ENCODE measurements at places on chromosomes 2 and 18.

- no peak overlapping the region for H3K27ac ChIP-seq
- no peaks in the 10 kb centered on the region for H3K27me3 ChIP-seq
- no peak for DNase-seq
- H3K4me1 ChIP-seq = no peaks in the 10 kb centered on the region
Observed at GRCh38 chr2:41830600-41830999, 217.2 kb upstream of the PKDCC start.

DNA sequence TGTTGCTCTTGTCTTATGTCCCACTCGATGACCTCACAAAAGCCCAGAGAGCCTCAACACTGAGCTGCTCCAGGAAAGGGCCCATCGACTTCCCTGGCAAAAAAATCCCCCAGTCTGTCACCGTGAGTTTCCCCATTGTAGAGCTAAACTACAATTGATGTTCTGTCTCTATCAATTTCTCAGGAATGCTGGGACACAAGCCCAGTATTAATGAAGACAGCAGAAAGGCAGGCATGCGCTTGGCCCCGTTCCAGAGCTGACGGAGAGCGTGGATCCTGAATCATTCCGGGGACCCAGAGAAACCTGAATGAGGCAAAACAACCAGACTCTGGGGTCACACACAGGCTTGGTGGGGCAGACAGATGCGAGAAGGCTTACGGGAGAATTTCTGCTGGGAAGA lies 146.9 kb downstream of the TTC32 start:
- no peak overlapping the region for H3K27ac ChIP-seq
- H3K36me3 ChIP-seq = no peaks in the 10 kb centered on the region
- no peaks in the 10 kb centered on the region for H3K4me1 ChIP-seq
- DNase-seq = no peak
- no peaks in the 10 kb centered on the region for H3K27me3 ChIP-seq

DNA sequence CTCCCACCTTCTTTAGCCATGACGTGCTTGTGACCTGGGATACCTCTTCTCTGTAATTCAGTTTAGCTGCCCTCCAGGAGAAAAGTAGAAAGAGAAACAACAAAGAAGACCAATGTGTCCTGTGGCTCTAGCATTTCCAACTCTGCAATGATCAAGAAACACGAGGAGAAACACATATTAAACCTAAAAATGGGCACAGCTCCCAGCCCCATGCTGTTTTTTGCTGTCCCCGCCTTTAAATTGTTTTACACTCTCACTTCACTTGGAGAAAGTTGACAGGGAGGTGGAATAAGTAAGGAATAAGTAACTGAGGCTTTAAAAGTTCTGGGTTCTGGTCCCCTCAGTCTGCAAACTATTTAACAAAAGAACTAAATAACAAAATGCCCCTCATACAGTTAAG lies 390.6 kb downstream of the TNS1 start:
- H3K4me3 ChIP-seq = no peak overlapping the region
- no peak for DNase-seq
- no peak overlapping the region for H3K27ac ChIP-seq

DNA sequence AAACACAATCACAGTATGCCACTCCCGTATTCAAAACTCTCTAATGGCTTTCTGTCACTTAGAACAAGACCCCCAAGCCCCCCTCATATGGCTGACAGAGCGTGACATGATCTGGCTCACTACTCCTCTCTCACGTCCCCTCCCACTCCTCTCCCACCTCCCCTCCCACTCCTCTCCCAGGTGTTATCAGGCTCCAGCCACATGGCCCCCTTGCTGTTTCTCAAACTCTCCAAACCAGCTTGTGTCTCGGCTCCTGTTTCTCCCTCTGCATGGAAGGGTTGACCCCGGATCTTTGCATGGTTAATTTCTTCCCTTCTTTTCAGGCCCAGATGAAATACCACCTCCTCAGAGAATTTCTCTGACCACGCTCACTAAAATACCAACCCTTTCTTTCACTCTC lies 180.8 kb downstream of the SLC8A1 start:
- H3K4me1 ChIP-seq = peaks cover 12% of the 10 kb centered on the region
- H3K4me3 ChIP-seq = no peak overlapping the region
- no peaks in the 10 kb centered on the region for H3K36me3 ChIP-seq
- DNase-seq = no peak
- peak overlapping the region; percentile 41 for H3K27ac ChIP-seq
- H3K27me3 ChIP-seq = no peaks in the 10 kb centered on the region

DNA sequence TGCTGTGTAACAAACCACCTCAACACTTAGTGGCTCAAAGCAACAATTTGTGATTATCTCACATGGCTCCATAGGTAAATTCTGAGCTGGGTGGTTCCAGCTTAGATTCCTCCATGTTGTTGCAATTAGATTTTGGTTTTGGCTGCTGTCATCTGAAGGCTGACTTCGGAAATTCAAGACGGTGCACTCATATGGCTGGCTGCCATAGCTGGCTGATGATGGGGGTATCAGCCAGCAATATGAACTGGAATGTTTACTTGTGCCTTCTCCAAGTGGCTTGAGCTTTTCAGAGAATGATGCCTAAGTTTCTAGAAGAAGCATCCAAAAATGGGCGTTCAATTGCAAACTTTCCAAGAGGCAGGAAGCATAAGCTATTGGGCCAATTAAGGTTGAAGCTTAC lies 213.1 kb downstream of the GCA start:
- no peak overlapping the region for H3K27ac ChIP-seq
- no peaks in the 10 kb centered on the region for H3K27me3 ChIP-seq
- H3K36me3 ChIP-seq = no peaks in the 10 kb centered on the region
- H3K4me3 ChIP-seq = no peak overlapping the region
- DNase-seq = no peak
- no peaks in the 10 kb centered on the region for H3K4me1 ChIP-seq

DNA sequence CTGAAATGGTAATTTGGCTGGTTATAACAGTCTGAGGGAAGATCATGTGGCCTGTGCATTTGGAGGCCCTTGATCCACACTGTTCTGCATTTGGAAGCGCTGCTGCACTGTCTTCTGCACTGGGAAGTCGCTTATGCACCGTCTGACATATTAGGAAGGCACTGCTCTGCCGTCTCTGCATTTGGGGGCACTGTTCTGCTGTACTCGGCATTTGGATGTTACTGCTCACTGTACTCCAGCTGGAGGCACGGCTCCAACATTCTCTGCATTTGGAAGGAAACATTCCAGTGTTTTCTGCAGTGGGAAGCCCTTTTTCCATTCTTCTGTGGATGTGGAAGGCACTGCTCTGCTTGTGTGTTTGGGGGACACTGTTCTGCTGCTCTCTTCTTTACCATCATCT lies 9.6 kb upstream of the PROM2 start:
- H3K4me3 ChIP-seq = no peak overlapping the region
- peak; percentile 21 for DNase-seq
- H3K27me3 ChIP-seq = no peaks in the 10 kb centered on the region
- no peaks in the 10 kb centered on the region for H3K36me3 ChIP-seq

GRCh38 chr2:88090446-88091283 lies 23.0 kb downstream of the SMYD1 start:
- H3K4me1 ChIP-seq = no peaks in the 10 kb centered on the region
- no peak for DNase-seq
- no peaks in the 10 kb centered on the region for H3K36me3 ChIP-seq
- no peak overlapping the region for H3K4me3 ChIP-seq

DNA sequence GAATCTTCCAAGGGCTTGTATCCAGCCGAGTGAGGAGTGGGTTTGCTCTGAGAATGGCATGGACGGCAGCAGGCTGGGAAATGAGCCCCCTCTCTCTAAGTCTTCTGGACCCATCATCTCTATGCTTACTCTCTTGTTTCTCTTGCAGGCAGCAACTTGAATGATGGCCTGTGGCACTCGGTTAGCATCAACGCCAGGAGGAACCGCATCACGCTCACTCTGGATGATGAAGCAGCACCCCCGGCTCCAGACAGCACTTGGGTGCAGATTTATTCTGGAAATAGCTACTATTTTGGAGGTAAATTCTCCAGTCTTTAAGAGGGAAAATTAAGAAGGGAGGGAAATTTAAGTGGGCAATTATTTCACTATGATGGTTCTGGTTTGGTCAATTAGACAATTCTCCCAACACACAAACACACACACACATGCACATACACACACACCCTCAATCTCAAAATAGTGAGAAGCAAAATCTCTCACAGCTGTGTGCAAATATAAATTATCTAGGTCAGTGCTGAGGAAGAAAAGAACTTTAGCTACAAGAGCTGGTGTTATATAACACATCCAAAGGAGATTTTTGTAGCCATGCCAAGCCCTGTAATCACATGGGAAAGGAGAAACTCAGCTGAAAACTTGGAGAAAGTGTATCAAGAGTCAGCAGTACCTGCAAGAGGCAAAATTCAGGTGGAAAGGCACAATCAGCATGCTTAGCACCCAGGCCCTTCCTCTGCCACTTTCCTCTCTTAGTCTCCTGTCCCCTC lies 499.2 kb downstream of the CNTNAP5 start:
- no peaks in the 10 kb centered on the region for H3K36me3 ChIP-seq
- DNase-seq = peak; percentile 40
- H3K27me3 ChIP-seq = no peaks in the 10 kb centered on the region
- H3K27ac ChIP-seq = no peak overlapping the region

GRCh38 chr2:151976945-151977353 lies 121.9 kb downstream of the CACNB4 start:
- no peak for DNase-seq
- peaks cover 25% of the 10 kb centered on the region for H3K4me1 ChIP-seq
- no peaks in the 10 kb centered on the region for H3K36me3 ChIP-seq
- H3K27ac ChIP-seq = no peak overlapping the region

DNA sequence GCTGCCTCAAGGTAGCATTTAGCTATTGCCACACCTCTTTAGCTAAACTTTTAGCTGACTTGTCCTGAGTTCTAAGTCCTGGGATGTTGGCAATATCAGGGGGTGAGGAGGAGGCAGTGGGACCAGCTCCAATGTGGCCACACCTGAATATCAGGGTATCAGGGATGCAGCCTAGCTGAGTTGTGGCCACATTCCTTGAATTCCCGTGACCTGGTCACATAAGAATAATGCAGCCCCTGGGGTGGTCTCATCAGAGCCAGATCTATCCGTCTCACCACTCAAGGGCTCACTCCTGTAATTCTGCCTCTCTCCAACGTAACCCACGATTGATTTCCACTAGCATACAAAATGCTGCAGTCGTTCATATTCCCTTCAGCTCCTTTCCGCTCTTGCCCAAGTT lies 11.6 kb upstream of the TAF1B start:
- H3K27ac ChIP-seq = peak overlapping the region; percentile 68
- H3K27me3 ChIP-seq = no peaks in the 10 kb centered on the region
- no peaks in the 10 kb centered on the region for H3K36me3 ChIP-seq
- DNase-seq = no peak

DNA sequence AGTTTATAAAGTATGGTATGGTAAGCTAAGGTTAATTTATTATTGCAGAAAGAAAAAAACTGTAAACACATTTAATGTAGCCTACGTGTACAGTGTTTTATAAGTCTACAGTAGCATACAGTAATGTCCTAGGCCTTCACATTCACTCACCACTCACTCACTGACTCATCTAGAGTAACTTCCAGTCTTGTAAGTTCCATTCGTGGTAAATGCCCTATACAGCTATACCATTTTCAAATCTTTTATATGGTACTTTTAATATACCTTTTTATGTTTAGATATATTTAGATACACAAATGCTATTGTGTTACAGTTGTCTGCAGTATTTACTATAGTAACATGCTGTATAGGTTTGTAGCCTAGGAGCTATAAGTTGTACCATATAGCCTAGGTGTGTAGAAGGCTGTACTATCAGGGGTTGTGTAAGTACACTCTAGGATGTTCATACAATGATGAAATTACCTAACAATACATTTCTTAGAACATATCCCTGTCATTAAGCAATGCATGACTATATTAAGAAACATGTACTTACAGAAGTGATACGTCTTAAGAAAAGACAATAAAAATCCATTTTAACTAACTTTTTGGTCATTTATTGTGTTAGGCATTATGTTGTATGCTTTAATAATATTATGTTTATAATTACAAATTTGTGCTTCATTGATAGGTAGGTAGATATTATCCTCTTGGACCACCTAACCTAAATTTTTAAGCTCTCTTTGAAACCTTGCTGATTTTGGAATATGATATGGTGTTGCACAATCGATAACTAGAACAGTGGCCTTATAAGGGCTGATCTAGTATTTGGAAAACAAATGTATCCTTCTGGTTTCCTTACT lies 51.9 kb downstream of the VRK2 start:
- no peak overlapping the region for H3K27ac ChIP-seq
- DNase-seq = no peak
- no peaks in the 10 kb centered on the region for H3K27me3 ChIP-seq
- H3K4me1 ChIP-seq = no peaks in the 10 kb centered on the region

DNA sequence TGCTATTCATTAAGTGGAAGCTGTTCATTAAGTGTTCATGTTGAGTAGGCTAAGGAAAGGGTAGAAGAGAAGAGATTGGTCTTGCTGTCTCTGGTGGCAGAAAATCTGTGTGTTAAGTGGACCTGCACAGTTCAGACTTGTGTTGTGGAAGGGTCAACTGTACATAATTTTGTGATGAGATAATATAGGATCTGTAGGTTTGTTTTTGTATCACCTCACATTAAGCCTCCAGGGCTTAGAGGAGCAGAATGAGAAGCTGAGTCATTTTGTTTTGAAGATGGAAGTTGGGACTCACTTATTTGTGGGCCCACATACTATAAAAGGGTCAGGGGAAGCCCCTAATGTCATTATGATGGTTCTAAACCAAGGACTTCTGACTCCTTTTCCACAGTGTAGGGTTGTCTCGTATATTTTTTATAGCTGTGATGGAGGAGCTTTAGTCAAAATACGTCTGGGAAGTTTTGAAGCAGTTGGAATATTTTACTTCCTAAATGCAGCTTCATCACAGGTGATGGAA lies 18.2 kb downstream of the PMS1 start:
- peaks cover 11% of the 10 kb centered on the region for H3K36me3 ChIP-seq
- no peak overlapping the region for H3K4me3 ChIP-seq
- H3K27me3 ChIP-seq = no peaks in the 10 kb centered on the region
- H3K27ac ChIP-seq = no peak overlapping the region

GRCh38 chr2:236613612-236614011 lies 44.0 kb downstream of the ACKR3 start:
- H3K36me3 ChIP-seq = no peaks in the 10 kb centered on the region
- no peaks in the 10 kb centered on the region for H3K27me3 ChIP-seq
- no peaks in the 10 kb centered on the region for H3K4me1 ChIP-seq
- H3K4me3 ChIP-seq = no peak overlapping the region
- H3K27ac ChIP-seq = no peak overlapping the region

DNA sequence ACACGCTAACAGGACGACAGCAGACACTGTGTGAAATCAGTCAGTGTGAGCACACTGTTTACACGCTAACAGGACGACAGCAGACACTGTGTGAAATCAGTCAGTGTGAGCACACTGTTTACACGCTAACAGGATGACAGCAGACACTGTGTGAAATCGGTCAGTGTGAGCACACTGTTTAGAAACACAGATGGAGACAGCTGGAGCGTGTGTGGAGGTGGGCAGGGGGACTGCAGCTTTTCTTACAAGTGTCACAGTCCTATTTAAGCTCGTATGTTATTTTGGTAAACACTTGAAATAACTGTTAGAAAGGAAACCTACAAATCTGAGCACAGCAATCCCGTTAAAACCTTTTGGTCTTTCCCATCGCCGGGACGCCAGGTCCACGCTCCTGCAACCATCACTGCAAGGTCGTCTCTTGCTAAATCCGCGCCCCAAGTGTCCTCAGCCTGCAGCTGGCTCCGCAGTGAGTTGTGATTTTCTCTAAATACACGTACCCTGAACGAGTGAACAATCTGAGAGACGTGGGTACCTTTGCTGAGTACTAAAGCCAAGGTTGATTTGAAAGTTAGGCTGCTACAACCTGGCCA lies 58.9 kb upstream of the CTDP1 start:
- peaks cover 3% of the 10 kb centered on the region for H3K27me3 ChIP-seq
- H3K27ac ChIP-seq = no peak overlapping the region
- peak; percentile 85 for DNase-seq
- no peaks in the 10 kb centered on the region for H3K36me3 ChIP-seq
- H3K4me1 ChIP-seq = no peaks in the 10 kb centered on the region
